ENCODE measurements at places on chromosomes 7 and 10. TPM values are rescaled to one million over a fixed set of nuclear protein-coding genes. Genes with fewer than 3 reads are reported as not detected.

Gene PRKCQ
- 71.5 TPM for total RNA-seq

Gene NPFFR1
- total RNA-seq: not detected

Gene MCM7
- 164 TPM for total RNA-seq

DNA sequence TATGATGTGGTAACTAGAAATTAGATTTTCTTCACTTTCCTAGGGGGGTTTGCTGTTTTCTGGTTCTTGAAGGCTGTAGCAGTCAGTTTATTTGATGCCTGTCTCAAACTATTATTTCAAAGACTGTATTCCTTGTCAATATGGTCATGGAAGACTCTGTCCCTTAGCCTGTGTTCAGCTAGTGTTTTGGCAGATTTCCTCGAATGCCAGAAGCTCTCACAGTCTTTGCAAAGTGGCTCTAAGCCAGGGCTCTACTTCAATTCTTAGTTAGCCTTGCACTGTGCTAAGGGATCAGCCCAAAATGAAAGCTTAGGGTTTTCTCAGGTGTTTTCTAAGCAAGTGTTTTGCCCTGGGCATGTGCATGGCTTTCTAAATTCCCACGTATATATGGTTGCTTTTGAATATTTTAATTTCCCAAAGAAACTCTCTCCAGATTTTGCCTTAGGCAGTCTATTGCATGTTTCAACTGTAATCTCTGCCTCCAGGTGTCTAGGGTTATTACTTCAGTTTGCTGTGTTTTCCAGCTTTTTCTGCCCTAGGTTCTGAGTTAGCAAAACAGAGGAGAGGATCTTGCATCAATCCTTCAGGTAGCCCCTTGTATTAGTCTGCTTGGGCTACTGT lies 7.2 kb upstream of the C1GALT1 start:
- H3K36me3 ChIP-seq: no peaks in the 10 kb centered on the region
- no peak overlapping the region for H3K27ac ChIP-seq
- H3K4me1 ChIP-seq: peaks cover 3% of the 10 kb centered on the region
- no peak for DNase-seq
- no peaks in the 10 kb centered on the region for H3K27me3 ChIP-seq
- no peak overlapping the region for H3K4me3 ChIP-seq

- no peaks in the 10 kb centered on the region for H3K4me1 ChIP-seq
- H3K4me3 ChIP-seq: no peak overlapping the region
- H3K27ac ChIP-seq: no peak overlapping the region
Observed at GRCh38 chr10:69614130-69614529, 15.9 kb upstream of the FAM241B start.

DNA sequence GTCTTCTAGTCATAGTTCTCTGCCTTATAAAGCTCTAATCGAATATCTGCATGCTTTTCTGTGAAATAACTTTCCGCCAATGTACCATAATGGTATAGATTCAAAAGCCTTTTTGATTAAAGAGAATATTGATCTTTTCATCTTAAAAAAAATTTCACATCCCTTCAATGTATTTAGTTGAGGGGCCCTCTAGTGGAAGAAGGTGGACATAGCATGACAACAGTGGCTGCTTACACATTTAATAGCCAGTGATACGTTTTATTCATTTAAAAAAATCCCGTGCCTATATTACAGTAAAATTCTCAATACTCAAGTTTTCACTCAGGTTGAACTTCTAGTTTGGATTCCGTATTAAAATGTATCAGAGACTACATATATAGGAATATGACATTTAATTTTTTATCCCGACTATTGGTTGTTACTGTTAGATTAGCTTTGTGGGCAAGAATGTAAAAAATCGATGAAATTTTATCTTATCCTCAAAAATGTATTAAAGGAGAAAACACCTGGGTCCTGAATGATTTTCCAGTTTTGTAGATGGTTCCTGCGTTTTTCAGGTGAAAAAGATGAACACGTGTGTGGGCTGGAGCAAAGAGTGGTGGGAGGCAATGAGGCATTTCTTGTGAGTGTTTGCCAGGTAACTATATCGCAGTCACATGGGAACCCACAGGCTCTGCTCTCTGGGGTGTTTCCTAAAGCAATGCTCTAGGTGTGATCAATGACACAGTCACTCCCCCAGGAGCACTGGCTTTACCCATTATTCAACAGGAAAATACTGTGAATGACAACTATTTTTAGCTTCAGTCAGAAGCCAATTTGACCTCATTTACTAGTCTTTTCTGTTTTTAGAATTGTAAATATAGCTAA lies 24.1 kb upstream of the PNLIP start:
- H3K27me3 ChIP-seq: no peaks in the 10 kb centered on the region
- H3K27ac ChIP-seq: no peak overlapping the region
- peak; percentile 3 for DNase-seq

DNA sequence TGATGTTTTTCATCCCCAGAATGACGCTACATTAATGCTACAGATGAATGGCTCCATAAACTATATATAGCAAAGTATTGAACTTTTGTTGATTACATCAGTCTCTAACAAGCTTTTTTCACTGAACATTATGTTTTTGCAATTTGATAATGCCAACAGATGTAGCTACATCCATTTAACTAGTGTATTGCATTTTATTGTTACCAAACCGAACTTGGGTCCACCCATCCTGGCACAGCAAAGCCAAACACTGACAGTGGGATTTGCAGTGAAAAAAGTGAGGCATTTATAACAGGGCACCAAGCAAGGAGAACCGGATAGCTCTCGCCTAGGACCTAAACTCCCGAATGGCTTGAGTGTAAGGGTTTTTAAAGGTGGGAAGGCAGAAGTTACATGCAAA lies 182.8 kb upstream of the TNS3 start:
- H3K36me3 ChIP-seq: no peaks in the 10 kb centered on the region
- DNase-seq: no peak
- H3K4me1 ChIP-seq: no peaks in the 10 kb centered on the region
- no peak overlapping the region for H3K27ac ChIP-seq
- H3K4me3 ChIP-seq: no peak overlapping the region

DNA sequence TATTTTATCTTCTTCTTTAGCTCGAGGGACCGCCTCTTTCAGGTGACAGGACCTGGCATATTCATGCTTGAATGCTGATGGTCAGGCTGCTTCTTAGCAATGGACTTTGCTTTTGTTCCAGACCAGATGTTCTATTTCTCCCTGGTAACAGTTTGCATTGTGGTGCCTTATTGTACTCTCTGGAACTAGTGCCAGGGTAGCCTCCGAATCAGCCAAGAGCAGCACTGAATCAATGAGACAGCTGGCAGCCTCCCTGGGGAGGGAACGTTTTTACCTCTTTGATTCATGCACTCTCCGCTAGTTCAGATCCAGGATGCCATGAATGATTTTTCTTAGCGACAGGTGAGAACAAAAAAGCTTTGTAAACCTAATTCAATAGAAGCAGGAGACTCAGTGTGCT lies 54.1 kb upstream of the NXPH1 start:
- H3K36me3 ChIP-seq: no peaks in the 10 kb centered on the region
- H3K27ac ChIP-seq: no peak overlapping the region
- DNase-seq: no peak
- H3K4me1 ChIP-seq: no peaks in the 10 kb centered on the region
- no peak overlapping the region for H3K4me3 ChIP-seq
- H3K27me3 ChIP-seq: no peaks in the 10 kb centered on the region

DNA sequence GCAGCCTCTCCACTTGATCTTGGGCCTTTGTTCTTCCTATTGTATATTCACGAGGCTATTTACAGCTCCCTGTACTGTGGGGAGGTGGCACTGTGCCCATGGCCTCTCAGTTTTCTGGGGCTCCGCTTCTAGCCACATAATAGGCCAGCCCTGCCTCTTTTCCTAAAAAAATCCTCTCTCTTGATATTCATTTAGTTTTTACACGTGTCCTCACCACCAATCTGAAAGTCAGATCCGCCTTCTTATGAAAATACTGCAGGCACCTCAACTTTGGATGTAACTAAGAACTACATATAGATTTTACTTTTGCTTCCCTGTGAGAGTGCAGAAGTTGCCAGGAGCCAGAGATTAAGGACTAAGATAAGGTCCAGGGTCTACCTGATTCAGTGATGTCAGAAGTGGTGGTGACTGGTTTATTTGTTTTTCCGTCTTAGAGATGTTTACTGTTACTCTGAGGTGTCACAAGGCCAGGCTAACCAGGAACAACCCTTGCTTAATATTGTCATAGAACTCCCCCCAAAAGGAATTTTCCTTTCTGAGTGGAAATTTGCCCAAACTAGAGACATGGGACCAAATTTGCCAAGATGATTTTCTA lies 7.8 kb downstream of the BAMBI start:
- no peak overlapping the region for H3K27ac ChIP-seq
- peaks cover 11% of the 10 kb centered on the region for H3K27me3 ChIP-seq
- H3K36me3 ChIP-seq: no peaks in the 10 kb centered on the region
- peaks cover 1% of the 10 kb centered on the region for H3K4me1 ChIP-seq
- DNase-seq: no peak
- H3K4me3 ChIP-seq: no peak overlapping the region

DNA sequence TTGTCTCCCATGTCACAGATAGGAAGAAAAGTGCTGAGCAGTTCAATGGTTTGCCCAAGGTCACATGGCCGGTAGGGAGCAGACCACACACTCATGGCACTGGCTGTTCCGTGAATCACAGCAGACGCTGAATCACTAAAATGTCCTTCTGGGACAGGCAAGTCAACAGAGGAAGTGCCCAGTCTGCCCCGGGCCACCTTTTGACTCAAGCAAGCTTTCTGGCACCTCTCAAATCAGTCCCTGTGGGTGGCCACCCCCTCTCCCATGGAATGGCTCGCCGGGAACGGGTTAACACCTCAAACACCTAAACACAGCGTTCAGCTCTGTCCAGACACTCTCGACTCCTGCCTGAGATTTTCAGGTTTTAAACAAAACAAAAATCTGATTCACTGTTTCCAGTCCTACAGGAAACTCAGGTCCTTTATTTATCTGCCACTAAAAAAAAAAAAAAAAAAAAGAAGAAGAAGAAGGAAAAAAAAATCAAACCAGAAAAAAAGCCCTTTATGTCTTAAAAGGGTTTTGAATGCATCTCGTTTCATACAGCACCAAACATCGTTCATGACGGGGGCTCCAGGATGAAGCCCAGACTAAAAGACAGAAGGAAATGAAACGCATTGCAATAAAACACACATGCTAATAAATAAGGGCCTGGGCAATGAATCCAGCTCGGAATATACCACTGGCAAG lies 15.5 kb downstream of the CARD11 start:
- no peak for DNase-seq
- H3K4me1 ChIP-seq: peaks cover 25% of the 10 kb centered on the region

DNA sequence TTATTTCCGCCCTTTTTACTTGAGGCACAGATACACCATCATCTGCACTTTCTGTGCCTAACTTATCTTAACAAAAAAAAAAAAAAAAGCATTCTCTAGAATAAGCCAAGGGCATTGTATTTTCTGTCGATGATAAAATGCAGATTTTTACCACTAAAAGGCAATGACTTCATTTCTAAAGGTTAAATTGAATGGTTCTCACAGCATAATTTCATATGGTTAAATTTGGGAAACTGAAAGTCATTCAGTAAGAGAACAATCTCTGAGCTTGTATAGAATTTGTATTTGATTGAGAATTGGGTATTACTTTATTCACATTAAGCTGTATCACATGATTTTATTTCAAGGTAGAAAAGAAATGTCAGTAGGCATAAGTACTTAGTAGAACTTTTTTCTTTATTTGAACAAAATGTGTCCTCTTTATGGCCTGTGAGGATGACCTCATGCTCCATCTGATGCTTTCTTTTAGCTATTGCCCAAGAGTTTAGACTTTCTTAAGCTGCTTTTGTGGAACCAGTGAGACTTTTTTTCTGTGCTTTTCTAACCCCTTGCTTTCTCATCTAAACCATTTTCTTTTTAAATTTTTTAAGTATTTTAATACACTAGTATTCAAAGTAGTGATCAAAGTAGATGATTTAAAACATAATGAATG lies 110.3 kb downstream of the LRRC4 start:
- H3K4me3 ChIP-seq: no peak overlapping the region
- H3K27me3 ChIP-seq: no peaks in the 10 kb centered on the region
- no peaks in the 10 kb centered on the region for H3K36me3 ChIP-seq
- no peak for DNase-seq
- no peaks in the 10 kb centered on the region for H3K4me1 ChIP-seq

DNA sequence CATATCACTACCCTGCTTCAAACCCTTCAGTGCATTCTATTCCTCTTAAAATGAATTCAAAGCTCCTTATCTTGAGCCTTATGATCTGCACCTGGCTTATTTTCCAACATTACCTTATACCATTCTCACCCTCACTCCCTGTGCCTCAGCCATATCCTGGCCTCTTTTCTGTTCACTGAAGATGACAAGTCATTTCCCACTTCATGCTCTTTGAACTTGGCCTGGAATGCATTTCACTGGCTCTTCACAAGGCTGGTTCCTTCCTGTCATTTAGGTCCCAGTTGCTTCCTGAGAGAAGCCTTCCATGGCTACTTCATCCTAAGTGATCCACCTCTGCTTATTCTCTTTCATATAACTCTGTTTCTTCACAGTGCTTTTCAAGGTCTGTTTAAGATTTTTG lies 3.2 kb upstream of the LIPF start:
- H3K27me3 ChIP-seq: no peaks in the 10 kb centered on the region
- no peak overlapping the region for H3K4me3 ChIP-seq
- H3K4me1 ChIP-seq: no peaks in the 10 kb centered on the region
- DNase-seq: no peak
- no peak overlapping the region for H3K27ac ChIP-seq
- H3K36me3 ChIP-seq: no peaks in the 10 kb centered on the region

DNA sequence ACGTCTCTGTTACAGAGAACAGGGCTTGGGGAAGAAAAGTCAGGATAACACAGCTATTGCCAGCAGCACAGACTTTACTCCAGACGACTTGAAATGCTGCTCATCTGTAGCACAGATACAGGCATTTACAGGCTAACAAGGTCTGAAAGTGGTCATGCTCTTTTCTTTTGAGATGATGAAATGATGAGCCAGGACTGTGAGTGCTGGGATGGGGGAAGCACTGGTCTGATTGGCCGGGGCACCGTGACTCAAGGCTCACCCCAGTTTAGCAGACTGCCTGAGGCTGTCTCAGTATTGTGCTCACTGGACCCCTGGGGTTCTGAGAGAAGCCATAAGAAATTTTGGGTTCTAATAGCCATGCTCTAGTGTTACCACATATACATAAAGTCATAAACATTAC lies 12.4 kb downstream of the SMKR1 start:
- DNase-seq: no peak
- H3K27ac ChIP-seq: no peak overlapping the region
- no peaks in the 10 kb centered on the region for H3K4me1 ChIP-seq

DNA sequence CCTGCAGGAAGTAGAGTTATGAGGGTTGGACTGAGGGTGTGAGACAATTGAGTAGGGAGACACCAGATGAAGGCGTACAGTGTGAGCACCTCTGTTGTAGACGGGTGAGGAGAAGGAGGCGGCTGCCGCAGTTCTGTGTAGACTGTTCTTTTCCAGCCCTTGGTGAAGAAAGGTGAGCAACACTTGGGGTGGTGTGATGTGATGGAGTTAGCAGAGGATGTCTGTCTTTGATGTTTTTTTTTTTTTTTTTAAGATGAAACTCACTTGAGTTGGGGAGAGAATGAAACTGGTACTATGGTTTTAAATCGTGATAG lies 42.8 kb upstream of the RNF216 start:
- H3K4me3 ChIP-seq: peak overlapping the region; percentile 88
- DNase-seq: peak; percentile 91
- H3K27me3 ChIP-seq: no peaks in the 10 kb centered on the region
- H3K27ac ChIP-seq: peak overlapping the region; percentile 79
- peaks cover 34% of the 10 kb centered on the region for H3K4me1 ChIP-seq

GRCh38 chr10:97763411-97763810 lies 8.4 kb downstream of the SFRP5 start:
- H3K4me1 ChIP-seq: no peaks in the 10 kb centered on the region
- H3K36me3 ChIP-seq: peaks cover 24% of the 10 kb centered on the region
- DNase-seq: no peak
- H3K27me3 ChIP-seq: no peaks in the 10 kb centered on the region
- no peak overlapping the region for H3K4me3 ChIP-seq
